IPS DF 19.7 (cell line): ENCODE measurements at places on chromosomes 3 and 15.

GRCh38 chr3:26260139-26260538, 362.4 kb upstream of the LRRC3B start:
- DNase-seq: no peak

- no peak for DNase-seq
These were observed 97.6 kb upstream of the PPP2R3A start for GRCh38 chr3:135867911-135868310.

DNA sequence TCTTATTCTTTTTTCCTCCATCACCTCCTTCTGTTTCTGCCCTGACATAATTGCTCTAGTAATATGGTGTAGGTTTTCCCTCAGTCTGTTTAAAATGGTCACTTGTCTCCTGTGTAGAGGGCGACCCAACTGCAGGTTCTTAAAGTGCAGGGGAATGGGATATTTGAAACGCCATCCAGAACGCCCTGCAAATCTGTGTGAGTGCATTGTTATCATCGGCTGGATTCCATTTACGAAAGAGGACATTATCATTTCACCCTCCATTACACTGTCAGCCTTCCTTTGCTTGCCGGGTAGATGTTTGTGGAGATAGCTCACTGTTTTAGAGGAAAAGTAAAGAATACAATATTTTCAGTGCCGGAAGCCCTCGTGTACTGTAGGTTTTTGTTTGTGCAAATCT, 354.0 kb downstream of the LRTM1 start:
- DNase-seq: no peak

GRCh38 chr15:69115031-69115430, 45.4 kb upstream of the GLCE start:
- no peak for DNase-seq

GRCh38 chr3:181808053-181808452, 96.3 kb downstream of the SOX2 start:
- no peak for DNase-seq

GRCh38 chr3:137103739-137104138, 146.0 kb downstream of the IL20RB start:
- no peak for DNase-seq

DNA sequence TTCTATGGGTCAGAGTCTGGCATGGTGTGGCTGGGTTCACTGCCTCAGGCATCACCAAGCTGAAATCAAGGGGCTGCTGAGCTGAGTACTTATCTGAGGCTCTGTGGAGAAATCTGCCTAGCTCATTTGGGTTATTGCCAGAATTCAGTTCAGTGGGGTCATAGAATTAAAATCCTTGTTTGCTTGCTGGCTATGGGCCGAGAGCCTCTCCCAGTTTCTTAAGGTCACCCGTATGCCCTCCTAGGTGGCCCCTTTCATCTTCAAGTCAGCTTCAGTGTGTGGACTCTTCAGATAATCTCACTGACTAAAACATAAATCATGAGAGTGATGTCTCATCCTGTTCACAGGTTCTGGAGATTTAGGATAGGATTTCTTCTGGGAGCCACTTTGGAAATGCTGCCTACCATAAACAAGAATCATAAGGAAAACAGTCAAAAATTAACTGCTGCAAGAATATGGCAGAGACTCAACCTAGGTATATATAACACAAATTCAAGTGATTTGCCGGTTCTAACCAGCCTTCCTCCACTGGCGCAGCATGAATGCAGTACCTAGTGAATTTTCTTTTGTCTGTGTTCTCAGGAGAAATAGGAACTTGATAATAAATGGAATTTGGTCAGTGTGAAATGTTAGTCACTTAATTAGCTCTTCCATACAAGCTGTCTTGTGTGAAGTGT, 5.3 kb downstream of the CP start:
- no peak for DNase-seq

GRCh38 chr3:197394464-197395321, 96.3 kb upstream of the DLG1 start:
- no peak for DNase-seq

- no peak for DNase-seq
These were observed 167.7 kb downstream of the AGBL1 start for GRCh38 chr15:86247249-86247955.

GRCh38 chr3:3509665-3510064, 289.6 kb upstream of the LRRN1 start:
- DNase-seq: no peak

DNA sequence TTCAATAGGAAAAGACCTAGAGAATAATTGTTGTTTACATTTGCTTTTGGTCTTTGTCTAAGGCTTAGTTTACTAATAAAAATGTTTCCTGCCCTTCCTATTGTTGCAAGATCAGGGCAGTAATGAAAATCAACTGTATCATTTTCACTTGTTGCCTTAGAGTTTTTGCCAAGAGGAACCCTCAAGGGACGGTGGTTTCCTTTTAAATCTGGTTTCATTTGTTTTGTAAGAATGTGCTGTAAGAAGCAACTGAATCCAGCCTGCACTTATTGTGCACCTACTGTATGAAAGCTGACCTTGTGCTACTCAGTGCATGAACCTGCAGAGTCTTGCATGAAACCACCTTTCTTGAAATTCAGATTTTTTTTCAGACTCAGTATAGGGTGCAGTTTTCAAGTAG, 5.3 kb downstream of the IGF1R start:
- no peak for DNase-seq

DNA sequence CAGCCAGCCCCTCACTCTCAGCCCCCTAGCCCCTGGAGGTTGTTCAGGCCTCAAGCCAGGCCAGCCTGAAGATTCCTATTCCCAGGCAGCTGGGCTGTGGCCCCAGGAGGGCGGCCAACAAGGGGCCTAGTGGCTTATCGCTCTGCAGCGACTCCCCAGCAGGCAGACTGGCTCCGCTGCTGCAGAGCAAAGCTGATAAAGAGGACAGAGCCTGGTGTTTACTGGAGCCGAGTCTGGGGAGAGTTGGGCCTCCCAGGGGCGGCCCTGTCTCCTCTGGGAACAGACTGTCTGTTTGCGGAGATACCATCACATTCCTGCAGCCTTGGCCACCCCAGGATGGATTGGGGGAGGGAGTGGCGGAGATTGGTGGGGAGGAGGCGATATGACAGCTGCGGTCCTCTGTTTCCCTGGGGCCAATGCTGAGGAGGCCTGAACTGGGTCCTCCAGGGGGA, 22.4 kb upstream of the SMAD6 start:
- DNase-seq: no peak

GRCh38 chr15:70437882-70438451, 325.4 kb downstream of the UACA start:
- no peak for DNase-seq

DNA sequence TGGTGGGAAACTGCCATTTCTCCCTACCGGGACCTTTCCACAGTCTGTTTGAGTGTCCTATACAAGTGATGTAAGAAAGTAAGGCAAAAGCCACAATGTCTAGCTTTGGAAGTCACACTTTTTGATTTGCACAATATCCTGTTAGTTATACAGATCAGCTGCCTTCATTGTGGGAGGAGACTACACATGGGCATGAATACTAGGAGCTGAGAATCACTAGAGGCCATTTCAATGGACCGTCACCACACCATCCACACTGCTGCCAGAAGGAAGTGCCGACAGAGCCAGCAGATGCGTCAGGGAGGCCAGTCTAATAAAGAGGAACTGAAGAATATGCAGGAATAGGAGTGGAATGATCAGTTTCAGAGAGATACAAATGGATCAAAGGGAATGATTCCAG, 65.8 kb downstream of the SCN11A start:
- no peak for DNase-seq

DNA sequence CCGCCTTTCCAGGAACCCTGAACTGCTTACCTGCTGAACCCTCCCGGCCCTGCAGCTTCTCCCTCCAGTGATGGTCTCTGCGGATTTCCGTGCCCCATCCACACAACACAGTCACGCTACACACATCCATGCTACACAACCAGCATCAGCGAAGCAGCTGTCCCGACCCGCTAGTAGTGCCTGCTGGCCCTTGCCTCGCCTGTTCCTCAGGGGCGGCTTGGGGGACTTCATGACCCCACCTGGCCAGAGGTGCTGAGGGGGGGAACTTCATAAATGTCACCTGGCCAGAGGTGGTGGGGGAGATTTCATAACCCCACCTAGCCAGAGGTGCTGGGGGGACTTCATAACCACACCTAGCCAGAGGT, 530 bp upstream of the TUBGCP5 start:
- DNase-seq: no peak

GRCh38 chr3:7964899-7965298, 536.7 kb upstream of the LMCD1 start:
- no peak for DNase-seq

- DNase-seq: no peak
These were observed 1092.0 kb downstream of the NAALADL2 start for GRCh38 chr3:175951047-175951694.

- DNase-seq: no peak
These were observed 24.0 kb upstream of the AADAC start for GRCh38 chr3:151789853-151790463.

DNA sequence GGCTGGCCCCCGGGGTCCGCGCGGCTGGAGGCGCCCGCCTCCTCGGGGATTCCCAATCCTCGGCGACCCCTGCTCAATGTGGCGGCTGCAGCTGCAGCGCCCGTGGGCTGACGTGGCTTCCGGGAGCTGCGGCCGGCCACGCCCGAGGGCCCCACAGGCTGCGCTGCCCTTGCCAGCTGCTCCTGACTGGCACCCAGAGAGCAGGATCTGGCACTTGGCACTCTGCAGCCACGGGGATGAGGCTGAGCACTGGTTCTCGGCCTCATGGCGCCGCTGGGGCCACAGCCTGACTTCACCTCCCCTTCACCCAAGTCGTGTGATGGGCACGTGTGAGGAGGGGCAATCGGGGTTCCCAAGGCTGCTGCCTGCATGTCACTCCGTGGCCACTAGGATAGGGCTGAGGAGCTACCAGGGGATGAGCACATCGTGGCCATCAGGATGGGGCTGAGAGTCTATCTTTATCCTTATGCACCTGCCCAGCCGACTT, 267.8 kb upstream of the FRG2C start:
- no peak for DNase-seq

DNA sequence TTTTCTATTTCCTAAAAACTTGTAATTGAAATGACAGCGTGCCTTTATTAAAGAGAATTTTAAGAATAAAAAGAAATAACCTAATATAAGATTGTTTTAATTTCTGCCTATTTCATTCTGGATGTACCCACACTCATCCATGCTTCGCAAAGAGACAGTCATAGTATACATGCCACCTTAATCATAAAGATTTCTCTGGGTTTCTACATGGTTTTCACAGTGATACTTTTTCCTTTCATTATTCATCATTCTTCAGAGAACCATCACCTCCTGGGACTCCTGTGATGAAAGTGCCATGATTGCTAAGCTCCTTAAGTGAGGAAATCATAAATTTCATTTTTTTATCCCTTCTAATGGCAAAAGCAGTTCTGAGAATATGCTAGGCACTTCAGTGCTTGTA, 4.3 kb upstream of the CCR8 start:
- DNase-seq: no peak

GRCh38 chr3:71156062-71156665, 427.4 kb downstream of the FOXP1 start:
- DNase-seq: no peak

DNA sequence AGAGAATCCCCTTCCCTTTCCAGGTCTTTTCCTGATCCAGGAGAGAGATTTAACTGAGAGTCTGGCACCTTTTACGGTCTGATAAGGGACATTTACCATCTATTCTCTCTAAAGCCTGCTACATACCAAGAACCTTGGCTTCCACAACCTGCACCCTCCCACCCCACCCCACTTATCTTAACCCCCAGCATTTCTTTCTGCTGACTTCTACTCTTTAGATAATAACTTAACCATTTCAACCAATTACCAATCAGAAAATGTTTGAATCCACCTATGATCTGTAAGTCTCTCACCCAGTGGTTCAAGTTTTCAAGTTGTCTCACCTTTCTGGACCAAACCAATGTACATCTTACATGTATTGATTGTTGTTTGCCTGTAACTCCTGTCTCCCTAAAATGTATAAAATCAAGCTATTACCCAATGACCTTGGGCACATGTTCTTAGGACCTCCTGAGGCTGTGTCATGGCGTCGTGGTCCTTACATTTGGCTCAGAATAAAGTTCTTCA, 74.0 kb downstream of the MCF2L2 start:
- no peak for DNase-seq

- DNase-seq: no peak
These were observed 7.7 kb upstream of the RFT1 start for GRCh38 chr3:53137835-53138446.

- no peak for DNase-seq
These were observed 215.0 kb upstream of the THBS1 start for GRCh38 chr15:39365873-39366272.

GRCh38 chr3:170098753-170099152, 61.0 kb downstream of the GPR160 start:
- DNase-seq: no peak
